NK-92 treated with Interleukin-12 subunit alpha and Interleukin-12 subunit beta, amount 100 ng/mL, for 24 hours (cell line): ENCODE measurements at places on chromosomes 6 and 20.

- DNase-seq, result no peak
Measured at GRCh38 chr6:5764401-5764955, 242.2 kb downstream of the NRN1 start.

- DNase-seq, result no peak
Measured at GRCh38 chr20:42083280-42083679, 465.1 kb upstream of the CHD6 start.

- no peak for DNase-seq
Measured at GRCh38 chr6:62805431-62805830, 405.8 kb upstream of the FKBP1C start.

- no peak for DNase-seq
Measured at GRCh38 chr6:137001977-137002302, 42.8 kb downstream of the IL20RA start.

DNA sequence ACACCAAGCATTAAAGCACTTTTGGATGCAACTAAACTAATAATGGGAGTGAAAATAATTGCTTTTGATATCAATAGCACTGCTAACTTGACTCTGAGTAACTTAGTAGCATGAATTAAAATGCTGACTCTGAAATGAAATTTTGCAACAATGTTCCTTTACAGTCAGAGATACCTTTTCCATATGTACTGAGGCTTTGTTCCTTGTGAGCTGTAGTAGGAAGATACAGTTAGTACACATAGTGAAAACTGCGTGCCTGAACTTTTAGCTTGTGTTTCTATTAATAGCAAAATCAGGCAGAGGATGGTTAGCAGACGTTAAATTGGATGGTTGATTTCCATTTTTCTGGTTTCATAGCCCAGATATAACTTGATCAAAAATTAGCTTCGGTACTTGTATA, 18.6 kb downstream of the ADGRG6 start:
- DNase-seq, result no peak

- DNase-seq, result no peak
Measured at GRCh38 chr20:17663040-17663399, 19.0 kb downstream of the RRBP1 start.

GRCh38 chr6:84441456-84441855, 214.0 kb upstream of the CEP162 start:
- no peak for DNase-seq

DNA sequence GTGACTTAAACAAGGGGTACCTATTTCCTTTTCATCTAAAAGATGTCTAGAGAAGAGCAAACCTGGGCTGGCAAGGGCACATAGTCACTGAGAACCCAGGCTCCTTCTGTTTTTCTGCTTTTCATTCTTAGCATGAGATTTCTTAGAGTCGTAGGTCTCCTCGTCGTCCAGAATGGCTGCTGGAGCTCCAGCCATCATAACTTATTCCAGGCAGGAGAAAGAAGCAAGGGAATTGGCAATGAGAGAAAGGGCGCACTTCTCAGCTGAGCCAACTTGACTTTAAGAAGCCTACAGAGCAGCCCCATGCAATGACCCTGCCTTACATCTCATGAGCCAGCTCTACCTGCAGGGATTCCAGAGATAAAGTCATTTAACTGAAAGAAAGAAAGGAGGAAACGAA, 213.4 kb downstream of the BMP7 start:
- DNase-seq, result no peak

DNA sequence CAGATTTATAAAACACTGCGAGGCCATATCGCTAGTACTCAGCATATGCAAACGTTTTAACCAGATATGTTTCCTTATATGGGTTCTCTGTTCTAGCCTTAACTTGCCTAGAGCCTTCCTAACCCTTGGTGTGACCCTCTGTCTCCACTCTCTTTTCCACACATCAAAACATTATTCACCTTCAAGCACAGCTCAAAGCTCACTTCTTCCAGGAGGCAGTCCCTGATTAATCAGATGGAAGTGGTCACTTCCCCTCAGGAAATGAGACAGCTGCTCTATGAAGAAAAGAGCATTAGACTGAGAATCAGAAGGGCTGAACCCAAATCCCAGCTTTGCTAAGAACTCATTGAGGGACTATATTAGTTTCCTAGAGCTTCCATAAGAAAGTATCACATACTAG, 39.8 kb upstream of the SLC17A4 start:
- DNase-seq, result no peak

GRCh38 chr6:137923866-137924653, 57.0 kb downstream of the TNFAIP3 start:
- DNase-seq, result no peak

GRCh38 chr20:20209684-20210083, 157.4 kb downstream of the CFAP61 start:
- no peak for DNase-seq

- no peak for DNase-seq
Measured at GRCh38 chr6:47545223-47545622, 67.6 kb downstream of the CD2AP start.

DNA sequence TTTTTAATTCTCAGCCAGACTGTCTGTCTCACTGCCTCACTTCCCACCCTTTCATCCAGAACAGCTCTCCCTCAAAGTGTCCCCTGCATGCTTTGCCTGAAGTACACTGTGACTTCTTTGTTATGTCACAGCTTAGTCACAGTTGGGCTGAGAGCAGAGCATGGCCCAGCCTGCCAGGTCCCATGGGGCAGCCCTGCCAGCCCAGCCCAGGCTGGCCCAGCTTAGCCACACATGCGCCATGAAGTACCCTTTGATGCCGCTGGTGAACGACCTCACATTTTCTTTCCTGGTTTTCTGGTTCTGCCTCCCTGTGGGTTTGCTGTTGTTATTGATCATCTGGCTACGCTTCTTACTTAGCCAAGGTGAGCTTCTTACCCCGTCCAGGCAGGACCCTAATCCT, at the start of gene ADIG:
ADIG (plus strand) TSS at position 185 of the 400 bp plus-strand sequence; CDS start at position 239, 54 bp downstream.
- DNase-seq, result no peak

DNA sequence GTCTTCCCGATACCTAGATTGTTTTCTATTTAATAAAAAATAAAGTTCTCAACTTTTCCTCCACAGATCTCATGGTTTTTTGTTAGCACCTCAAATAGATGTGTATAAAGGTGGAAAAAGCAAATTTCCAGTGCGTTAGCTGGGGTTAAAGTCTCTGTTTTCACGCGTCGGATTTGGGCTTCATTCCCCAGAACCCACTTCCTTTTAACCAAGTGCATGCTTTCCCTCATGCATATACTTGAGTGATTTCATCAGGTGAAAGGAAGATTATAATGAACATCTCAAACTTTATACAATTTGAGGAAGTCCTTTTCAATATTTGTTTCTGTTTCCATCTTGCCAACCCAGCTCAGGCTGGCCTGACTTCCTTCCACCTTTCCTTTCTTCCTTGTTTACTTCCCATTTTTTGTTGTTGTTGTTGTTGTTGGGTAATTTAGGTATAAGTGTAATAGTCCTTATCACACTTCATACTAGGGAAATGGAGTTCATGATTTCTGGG, 43.9 kb upstream of the GGTLC1 start:
- DNase-seq, result no peak

GRCh38 chr6:143637691-143638090, 40.1 kb upstream of the PHACTR2 start:
- DNase-seq, result no peak

DNA sequence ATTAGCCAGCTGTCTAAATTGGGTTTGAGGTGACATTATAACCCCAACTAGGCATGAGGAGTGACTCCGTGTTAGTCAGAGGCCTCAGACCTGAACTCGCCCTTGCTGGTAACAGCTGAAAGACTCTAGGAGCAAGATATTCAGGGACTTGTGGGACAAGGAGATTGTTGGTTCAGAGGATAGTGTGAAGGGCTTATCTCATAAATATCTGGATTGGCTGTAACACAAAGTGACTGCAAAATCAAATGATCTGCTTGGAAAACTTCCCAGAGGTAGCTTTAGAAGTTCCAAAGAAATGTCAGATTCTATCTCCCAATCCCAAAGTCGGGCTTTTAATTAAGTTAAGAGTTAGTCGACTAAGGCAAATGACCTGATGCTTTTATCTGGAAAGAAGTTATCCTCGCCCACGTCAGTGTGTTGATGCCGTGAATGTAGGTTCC, 72.4 kb downstream of the TULP4 start:
- DNase-seq, result no peak
